ENCODE measurements at places on chromosomes 6 and 20.

DNA sequence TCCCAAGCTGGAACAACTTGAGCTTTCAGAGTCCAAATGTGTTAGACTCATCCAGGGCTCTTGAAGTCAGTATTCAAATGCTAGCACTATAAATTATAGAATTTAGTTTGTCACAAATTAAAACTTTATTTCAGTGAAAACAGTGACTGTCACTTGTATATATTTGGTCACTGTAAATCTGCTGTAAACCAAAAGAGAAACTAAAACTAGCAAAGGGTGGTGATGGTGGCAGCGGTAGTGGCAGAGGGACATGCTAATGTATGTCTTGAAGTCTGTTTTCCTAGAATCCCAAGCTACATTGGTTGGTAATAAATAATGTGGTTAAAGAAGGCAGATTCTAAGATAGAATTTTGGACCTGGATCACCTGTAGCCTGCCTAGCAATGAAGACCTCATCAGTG is 140.4 kb upstream of the CENPW start:
- DNase-seq: no peak

GRCh38 chr6:74597266-74597665 is 608.6 kb downstream of the COL12A1 start:
- no peak for DNase-seq

- DNase-seq: no peak
Observed at GRCh38 chr6:24926192-24926591, 9.6 kb downstream of the RIPOR2 start.

- DNase-seq: no peak
Observed at GRCh38 chr20:46893877-46894578, 615 bp upstream of the EYA2 start.

- DNase-seq: no peak
Observed at GRCh38 chr6:137824896-137825295, 42.2 kb upstream of the TNFAIP3 start.

- DNase-seq: no peak
Observed at GRCh38 chr6:570825-571224, 86.1 kb downstream of the HUS1B start.

- DNase-seq: no peak
Observed at GRCh38 chr6:25511376-25511775, 140.6 kb upstream of the SCGN start.

GRCh38 chr6:22029171-22029570 is 267.7 kb downstream of the PRL start:
- no peak for DNase-seq

DNA sequence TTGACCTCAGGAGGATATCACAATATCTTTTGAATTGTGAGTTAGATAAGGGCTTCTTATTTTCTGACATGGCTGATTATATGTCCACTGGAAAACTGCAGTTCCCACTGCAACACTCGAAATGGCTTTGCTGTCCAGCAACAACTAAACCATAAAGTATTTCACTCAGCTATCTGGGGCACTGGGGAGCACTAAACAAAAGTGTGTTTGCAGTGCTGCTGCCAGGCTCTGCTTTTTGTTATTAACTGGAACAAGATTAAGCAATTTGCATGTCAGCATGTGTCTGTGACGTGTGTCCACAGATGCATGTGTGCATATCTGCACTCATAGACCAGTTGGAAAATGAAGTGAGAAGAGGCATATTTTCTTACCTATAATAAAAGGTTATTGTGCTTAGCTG is 107.8 kb upstream of the CCN2 start:
- DNase-seq: no peak

GRCh38 chr6:12363651-12364381 is 73.7 kb downstream of the EDN1 start:
- no peak for DNase-seq

DNA sequence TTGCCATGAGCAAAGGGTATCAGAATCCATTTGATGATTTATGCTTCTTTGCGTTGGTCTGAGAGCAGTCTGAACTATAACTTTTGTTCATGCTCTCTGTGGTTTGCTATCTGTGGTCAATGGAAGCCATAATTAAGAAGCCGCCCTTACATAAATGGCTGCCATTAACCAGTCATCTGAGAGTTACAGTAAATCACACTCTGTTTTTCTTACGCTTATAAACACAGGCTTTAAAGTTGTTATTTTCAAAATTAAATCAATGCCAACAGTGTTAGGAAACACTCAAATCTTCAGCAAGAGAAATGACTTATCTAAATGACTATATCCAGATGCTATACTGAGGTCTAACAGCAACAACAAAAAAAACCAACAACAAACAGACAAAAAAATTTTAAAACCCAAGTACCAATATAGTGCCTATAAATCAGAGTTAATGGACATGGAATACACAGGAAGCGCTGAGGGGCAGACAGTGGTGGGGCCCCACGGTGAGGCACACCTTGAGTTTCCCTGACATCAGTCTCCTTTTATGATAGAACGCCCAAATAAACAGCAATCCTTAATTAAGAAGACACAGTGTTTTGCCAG is 108.0 kb upstream of the C6orf118 start:
- no peak for DNase-seq

All from erythroblast (primary cell).